ENCODE measurements at places on chromosomes 13 and 19.

DNA sequence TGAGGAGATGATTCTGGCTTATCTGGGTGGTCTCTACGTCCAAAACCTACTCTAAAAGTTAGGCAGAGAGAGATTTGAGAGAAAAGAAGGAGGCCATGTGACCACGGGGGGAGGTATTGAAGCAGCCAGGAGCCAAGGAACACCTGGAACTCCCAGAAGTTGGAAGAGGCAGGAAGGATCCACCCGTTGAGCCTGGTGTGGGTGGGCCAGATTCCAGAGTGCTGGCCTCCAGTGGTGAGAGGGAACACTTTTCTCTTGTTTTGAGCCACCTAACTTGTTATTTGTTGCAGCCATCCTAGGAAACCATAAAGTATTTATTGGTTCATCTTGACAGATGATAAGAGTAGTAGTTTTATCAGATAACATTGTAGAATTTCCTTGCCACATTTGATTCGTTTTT, 396.9 kb downstream of the MYO16 start:
- no peak for DNase-seq

DNA sequence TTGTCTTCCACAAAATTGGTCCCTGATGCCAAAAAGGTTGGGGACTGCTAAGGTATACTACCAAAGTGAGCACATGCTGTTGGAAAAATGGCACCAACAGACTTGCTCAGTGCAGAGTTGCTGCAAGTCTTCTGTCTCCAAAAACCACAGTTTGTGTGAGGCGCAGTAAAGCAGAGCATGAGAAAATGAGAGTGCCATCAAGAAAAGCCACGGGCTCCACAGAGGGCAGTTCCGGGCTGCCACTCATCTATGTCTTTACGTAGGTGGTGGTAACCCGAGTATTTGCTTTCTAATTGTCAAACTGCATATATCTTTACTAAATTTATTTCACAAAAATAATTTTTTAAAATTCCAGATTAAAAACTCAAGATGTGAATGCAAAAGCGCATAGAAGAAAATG, 123.8 kb downstream of the RNF17 start:
- no peak for DNase-seq

DNA sequence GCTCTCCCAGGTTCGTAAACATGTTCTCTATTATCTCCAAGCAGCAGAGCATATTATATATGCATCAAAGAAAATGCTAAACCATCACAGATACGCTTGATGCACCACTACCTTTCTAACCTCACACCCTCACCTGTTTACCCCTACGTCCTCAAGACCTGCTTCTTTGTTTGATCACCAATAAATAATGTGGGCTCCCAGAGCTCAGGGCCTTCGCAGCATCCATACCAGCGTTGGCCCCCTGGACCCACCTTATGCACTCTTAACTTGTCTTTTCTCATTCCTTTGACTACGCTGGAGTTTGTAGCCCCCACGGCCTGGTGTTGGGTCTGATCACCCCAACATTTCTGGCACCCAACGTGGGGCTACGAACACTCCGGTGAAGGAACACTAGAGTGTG, 10.0 kb upstream of the ZNF443 start:
- DNase-seq, result no peak

DNA sequence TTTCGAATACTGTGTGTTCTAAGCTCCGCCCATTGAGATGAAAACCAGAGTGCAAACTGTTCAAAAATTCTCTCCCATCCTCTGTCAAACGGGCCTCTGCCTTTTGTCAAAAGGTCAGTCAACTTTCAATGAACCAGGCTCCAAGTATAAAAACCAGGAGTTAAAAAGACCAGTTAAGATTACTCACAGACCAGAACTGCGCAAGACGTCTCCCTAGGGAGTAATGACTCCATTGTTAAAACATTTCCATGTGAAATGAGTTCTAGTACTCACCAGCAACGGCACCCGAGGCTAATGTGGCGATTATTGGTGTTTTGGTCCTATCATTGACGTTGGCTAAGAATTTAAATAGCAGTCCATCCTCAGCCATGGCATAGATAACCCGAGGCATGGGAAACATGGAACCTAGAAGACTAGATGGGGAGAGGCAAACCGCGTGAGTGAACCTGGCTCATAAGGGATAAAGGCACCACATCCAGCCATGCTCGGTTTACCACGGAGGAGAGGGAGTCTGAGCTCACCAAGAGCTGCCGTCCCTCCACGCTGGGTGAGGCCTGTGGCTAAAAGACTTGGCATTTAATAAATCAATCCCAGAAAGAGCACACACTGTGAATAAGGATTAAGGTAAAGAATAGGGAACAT, 73.3 kb downstream of the SLC7A1 start:
- no peak for DNase-seq

DNA sequence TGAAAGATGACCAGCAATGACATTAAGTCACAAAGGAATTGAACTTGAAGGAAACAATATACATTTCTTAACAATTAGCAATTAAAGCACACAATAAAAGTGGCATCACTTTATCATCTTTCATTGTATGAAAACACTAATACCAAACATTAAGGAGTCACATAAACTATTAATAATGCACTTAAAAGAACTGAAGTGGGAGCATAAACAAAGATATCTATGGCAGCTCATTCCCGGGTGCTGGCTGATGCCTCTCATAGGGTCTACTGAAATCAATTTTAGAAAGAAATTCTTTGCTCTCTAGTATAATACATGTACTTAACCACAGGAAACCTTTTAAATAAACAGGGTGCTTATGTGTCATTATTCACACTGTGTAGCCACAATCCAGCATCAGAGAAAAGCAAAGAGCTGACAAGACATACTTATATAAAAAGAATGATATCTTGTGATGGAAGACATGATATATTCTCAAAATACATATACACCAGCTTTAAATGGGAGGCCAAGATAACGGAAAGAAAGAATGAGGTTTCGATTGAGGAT, 1207.8 kb downstream of the EFNB2 start:
- no peak for DNase-seq

DNA sequence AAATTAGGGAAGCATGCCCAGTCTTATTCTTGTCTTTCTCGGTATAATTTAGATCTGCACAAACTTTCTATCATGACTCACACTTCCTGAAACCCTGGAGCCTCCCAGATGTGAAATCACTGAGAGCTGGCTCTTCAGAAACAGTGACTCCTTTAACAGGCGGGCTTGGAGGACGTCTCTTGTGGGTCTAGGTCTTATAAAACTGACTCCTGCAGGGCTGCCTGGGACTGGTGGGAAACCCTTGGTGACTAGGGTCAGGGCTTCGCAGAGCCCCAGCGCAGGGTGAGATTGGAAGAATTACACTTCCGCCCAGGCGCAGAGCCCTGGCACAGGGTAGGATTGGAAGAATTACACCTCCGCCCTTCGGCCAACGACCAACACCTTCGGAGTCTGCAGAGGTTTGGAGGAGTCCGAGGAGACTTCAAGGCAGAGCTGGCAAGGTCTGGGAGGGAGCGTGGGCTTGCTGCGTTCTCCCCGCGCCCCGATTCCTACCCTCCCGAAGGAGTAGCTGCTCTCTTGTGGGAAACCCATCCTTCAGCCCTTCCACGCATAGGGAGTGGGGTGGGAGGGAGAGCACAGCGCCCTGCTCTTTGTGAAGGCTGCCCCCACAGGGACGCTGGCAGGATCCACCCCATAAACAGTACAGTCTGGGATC, 43.4 kb upstream of the MAP3K10 start:
- DNase-seq, result no peak

All from NCI-H526 treated with DMSO at 0.1 percent for 48 hours (cell line).